Osteocyte (in vitro differentiated cells): ENCODE measurements at places on chromosomes 4 and X. TPM values are rescaled to one million over a fixed set of nuclear protein-coding genes. Genes with fewer than 3 reads are reported as not detected.

The NAT8L gene
- 0.64 and 0.84 TPM in 2 replicates for total RNA-seq

The HPSE gene
- 4.9 and 6.1 TPM in 2 replicates for total RNA-seq

The BRS3 gene
- total RNA-seq: not detected in 2 replicates

The HSFX2 gene
- 0.64 TPM in 1 of 2 replicates, not detected in the other for total RNA-seq

The PCYT1B gene
- total RNA-seq: 1.0 and 1.1 TPM in 2 replicates

The PNMA6A gene
- 1.5 and 1.6 TPM in 2 replicates for total RNA-seq

The CXCR3 gene
- not detected in 2 replicates for total RNA-seq
